ENCODE measurements at places on chromosomes 7 and 10.

- DNase-seq: no peak
Observed at GRCh38 chr7:84200859-84201258, 6.3 kb upstream of the SEMA3A start.

DNA sequence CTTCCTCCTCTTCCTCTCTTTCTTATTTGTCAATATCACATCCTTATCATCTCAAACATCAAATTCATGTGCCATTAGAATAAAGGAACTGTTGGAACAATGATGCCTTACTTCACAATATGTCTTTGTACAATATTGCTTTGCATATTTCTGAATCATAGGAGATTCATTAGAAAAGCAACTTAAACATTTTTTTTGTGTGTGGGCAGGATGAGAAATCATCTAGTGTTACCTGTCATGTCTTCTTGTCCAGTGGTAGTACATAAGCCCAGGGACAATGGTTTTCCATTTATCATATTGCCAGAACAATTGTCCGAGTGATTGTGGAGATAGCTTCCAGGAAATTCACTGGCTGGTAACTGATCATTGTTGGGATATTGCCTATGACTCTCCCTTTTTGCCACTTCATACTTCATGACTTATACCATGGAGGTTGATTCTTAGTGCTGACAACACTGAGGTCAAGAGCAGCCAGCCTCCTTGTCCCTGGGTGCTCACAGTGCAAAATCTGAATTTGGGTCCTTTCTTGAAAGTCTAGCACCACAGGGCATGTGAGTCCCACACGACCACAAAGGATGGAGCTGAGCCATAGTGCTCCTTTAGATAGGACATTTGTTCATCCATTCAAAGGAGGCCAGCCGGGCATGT is 215.0 kb downstream of the MDFIC start:
- DNase-seq: no peak

DNA sequence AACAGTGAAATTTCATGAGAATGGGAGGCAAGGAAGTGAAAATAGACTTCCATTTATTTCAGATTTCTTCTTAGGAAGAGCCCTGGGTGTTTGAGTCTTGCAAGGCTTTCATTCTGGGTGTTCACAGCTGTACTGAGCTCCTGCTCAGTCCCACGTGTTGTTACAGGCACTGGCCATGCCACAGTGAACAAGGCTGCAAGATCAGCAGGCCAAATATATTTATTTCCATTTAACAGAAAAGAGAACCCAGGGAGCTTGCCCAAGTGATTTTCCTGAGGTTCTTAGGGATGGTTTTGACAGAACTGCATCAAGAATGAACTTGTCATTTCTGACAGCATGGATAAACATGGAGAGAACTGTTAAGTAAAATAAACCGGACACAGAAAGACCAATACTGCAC is 54.5 kb upstream of the CD36 start:
- no peak for DNase-seq

GRCh38 chr7:44470135-44470479 is 20.4 kb downstream of the NUDCD3 start:
- DNase-seq: no peak

DNA sequence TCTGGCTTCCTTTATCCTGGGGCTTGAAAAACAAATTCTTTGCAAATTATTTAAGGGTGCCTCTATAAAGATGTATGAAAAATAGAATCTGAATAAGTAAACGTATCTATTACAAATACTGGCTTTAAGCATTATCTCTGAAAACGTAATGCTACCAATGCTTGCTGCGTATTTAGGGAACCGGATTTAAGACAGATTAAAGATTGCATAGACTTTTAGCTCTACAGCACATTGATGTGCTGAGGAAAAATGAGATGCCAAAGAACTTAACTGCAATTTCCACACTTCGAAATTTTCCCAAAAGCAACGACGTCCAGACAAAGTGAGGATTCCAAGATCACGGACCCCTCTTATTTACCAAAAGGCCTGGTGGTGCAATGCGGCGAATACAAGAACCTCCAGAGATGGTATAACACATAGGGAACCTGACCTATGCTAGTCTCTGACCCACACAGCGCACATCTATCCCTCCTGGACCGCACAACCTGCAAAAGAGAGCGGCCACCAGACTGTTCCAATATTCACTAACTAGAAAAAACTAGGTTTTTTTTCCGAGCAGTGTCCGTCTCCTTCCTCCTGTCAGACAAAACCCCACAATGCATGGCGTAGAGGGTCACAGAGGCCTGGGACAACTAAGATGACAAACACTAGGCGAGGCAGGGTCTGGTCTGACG is 34.3 kb upstream of the PHF14 start:
- no peak for DNase-seq

DNA sequence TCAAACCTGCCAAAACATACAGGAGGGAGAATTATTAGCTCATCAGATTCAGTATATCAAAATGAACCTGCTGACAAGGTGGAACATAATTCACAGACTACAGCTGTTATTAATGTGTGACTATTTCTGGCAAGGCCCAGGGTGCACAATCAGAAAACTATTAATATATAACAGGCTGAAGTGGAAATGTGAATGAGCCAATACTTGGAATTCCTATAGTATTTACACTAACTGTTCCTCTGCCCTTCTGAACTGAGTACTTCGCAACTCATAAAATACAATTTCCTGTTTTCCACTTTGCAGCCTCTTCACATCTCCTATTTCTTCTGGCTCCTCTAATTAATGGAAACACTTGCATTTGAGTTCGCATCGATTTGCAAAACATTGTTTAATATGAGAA is 330.8 kb downstream of the DPP6 start:
- no peak for DNase-seq

- DNase-seq: no peak
Observed at GRCh38 chr7:41107938-41108448, 594.9 kb downstream of the INHBA start.

- no peak for DNase-seq
Observed at GRCh38 chr10:76230921-76231285, 799.5 kb downstream of the LRMDA start.

- no peak for DNase-seq
Observed at GRCh38 chr7:70975754-70976153, 156.2 kb upstream of the GALNT17 start.

DNA sequence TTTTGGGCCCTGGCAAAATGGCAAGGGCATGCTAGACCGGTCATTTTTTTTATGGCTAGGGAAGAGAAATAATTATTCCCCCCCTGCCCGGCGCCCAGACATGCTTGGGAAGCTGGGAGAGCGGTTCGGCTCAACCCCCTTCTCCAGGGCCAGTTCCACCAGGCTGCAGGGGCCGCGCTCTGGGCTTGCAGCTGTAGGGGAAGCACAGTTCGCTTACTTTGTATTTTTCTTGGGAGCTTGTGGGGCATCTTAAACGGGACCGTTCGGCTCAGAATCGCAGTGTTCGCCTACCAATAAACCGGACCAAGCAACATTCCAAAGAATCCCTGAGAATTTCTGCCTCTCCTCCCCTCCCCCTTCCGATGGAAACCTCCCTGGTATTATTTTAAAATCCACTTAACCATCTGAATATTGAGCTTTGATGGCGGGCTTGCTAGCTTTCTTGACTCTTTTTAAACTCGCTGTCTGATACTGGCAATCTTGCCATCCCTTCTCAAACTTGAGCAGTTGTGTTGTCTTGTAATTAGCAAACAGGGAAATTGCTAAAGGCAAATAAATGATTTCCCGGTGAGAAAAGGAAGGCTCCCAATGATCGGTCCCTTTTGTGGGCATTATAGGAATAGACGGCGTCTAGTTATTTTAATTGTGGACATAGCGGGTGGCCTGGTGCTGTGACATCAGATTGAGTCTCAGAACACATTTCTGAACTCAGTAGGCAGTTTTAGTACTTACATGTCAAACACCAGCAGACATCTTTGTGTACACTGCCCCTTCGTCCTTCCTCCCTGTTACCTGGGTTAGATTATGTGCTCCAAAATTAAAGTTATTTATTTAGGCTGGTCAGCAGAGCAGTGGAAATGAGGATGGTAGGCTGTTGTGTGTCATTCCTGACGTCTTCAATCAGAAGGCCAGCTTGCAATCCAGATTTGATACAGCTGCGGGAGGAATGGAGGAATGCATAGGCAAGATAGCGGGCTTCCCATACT is 3.4 kb downstream of the TCF7L2 start:
- DNase-seq: no peak

GRCh38 chr10:70809011-70809611 is 6.6 kb upstream of the SGPL1 start:
- DNase-seq: no peak

DNA sequence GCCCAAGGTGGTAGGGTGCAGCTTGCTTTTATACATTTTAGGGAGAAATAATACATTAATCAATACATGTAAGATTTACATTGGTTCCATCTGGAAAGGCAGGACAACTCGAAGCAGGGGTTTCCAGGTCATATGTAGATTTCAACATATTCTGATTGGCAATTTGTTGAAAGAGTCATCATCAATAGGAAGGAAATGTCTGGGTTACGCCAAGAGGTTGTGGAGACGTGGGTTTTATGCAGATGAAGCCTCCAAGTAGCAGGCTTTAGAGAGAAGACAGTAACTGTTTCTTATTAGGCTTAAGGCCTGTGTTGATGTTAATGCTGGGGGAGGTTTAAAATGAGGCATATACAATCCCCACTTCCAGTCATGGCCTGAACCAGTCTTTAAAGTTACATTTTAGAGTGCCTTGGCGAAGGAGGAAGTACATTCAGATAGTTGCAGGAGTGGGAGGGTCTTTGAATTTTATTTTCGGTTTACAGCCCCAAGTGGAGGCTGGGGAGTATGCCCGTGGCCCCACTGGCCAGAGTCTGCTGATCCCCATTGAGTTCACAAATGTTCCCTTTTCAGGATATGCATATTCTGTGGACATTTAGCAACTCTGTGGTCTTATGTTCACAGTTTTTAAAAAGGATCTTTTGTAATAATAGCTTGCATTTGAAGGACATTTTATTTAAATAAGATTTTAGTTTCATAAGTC is 166.0 kb upstream of the GDF10 start:
- DNase-seq: no peak

GRCh38 chr7:97801108-97801507 is 69.2 kb downstream of the TAC1 start:
- no peak for DNase-seq

- no peak for DNase-seq
Observed at GRCh38 chr10:79475877-79476276, 30.5 kb upstream of the ZCCHC24 start.

DNA sequence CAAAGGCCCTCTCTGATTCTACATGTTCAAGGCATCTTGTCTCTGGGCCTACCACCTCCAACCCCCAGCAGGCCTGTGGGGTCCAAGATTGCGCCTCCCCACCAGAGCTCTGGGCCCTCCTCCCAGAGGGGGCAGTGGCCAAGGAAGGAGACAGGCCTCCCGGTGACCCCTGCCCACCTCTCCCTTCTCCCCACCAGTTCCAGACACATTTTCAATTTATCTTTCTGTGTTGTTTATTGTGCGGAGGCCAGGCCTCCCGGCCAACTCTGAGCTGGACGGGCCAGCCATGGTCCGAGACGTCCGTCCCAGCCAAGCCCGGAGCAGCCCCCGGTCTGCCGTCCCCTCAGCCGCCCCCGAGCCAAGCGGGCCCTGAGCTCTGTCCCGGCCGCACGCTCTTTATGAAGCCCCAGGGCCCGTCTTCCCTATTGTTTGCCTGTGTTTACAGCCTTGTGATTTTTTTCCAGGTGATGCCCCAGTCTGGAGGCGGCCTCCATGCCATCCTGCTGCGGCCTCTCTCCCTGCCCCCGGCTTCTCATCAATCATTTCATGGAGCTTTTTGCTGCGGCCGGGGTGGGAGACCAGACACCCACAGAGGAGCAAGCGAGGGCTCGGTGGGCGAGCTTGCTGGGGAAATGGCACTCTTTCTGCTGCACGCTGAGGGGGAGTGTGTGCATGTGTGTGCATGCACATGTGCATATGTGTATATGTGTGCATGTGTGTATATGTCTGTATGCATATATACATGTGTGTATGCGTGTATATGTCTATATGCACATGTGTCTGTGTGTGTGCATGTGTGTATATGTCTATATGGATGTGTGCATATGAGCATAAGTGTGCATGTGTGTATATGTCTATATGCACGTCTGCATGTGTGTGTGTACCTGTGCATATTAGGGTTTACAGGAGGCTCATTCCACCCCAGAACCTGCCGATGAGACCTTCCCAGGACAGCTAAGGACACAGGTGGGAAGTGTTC is 52.7 kb upstream of the ELN start:
- DNase-seq: no peak

- DNase-seq: peak; percentile 45
Observed at GRCh38 chr10:132185601-132186487, 904 bp upstream of the DPYSL4 start.

GRCh38 chr7:108261560-108262255 is 131.5 kb upstream of the LAMB4 start:
- DNase-seq: no peak

GRCh38 chr10:121302541-121303180 is 295.6 kb downstream of the FGFR2 start:
- DNase-seq: no peak

GRCh38 chr10:61751599-61751998 is 88.9 kb downstream of the CABCOCO1 start:
- DNase-seq: no peak

All from T-helper 9 cell (primary cell).